Ureter (tissue), 1 donor: ENCODE measurements at places on chromosomes 16 and 17.

DNA sequence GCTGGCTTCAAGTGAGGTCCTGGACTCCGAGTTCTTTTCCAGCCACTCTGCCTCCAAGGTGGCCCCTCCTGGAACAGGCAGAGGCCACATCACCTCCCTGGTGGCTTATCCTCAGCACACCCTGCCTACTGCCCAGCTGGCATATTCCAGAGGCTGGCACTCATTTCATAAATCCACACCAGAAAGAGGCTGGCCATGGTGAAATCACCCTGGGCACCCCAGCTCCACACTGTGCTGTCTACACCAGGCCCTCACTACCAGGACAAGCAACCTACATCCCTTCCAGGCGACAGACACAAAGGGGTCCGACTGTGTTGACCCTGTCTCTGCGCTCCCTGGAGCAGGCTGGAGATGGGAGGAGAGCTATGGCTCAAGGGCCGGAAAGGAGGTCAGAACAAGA, 100.2 kb downstream of the C16orf78 start:
- no peak for DNase-seq

- no peak for DNase-seq
These were observed 15.2 kb downstream of the ARHGAP17 start for GRCh38 chr16:24999856-25000461.

DNA sequence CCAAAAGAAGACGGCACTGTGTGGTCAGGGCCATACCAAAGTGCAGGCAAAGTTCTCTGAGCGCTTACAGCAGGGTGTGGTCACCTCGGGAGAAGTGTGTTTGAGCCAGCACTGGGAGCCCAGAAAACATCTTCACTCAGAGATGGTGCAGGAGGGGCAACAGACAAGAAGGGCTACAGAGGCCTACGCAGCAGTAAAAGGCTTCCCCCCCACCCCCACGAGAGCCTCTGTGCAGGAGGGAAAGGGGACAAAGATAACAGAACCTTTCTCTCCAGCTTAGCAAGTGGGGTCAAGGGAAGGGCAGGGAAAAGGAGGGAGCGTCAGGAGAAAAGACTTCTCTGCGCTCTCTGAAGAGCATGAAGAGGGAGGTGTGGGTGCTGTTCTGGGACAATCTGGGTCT, 2.8 kb downstream of the VAT1 start:
- no peak for DNase-seq

GRCh38 chr16:86978445-86979030, 338.7 kb downstream of the C16orf95 start:
- no peak for DNase-seq

DNA sequence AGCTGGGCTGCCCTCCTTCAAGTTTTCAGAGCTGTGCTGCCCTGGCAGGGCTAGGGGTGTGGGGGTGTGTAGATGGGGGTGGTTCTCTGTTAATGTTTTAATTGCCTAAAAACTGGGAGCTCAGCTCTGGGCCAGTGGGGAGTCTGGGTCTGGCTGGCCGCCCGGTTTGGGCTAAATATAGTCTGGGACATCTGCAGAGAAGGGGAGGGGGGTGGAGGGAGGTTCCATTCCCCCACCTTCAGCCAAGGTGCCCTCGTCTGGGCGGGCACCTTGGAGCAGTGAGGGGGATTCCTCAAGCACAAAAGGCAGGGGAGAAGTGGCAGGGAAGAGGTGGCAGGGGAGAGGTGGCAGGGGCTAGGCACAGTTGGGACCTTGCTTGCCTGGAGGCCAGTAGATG, 13.0 kb downstream of the RARA start:
- no peak for DNase-seq
